Stimulated activated CD4-positive, alpha-beta T cell treated with anti-CD3 and anti-CD28 coated beads, TNF-alpha, amount 100 ng/mL, for 1 hour (primary cell): ENCODE measurements at places on chromosomes 3 and 15.

- DNase-seq = no peak
Measured at GRCh38 chr15:41125931-41126642, 10.0 kb upstream of the INO80 start.

DNA sequence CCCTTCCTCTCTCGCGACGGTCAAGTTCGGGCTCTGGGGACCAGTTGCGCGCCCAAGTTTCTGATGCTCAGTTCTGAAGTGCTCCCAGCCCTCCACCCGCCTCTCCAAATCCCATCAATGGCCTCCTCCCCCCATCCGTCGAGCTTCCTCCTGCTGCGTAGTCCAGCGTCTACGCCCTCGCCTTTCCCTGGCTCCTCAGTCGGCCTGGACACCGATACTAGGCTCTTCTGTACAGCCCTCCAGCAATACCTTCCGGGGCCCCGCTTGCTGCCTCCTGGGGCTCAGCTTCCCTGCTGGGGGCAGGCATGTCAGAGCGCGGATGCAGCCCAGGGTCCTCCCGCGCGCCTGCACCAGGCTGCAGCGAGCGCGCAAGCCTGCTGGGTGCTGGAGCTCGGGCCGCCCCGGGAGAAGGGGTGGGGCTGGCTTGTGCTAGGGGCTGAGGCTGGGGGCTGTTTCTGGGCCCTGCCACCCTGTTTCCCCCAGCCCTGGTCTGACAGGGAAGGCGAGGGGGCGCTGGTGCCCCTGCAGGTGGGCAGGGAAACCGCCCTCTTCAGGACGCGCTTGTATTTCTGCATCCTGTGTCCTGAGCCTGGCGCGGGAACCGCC, 353.3 kb upstream of the SUCLG2 start:
- peak; percentile 23 for DNase-seq

DNA sequence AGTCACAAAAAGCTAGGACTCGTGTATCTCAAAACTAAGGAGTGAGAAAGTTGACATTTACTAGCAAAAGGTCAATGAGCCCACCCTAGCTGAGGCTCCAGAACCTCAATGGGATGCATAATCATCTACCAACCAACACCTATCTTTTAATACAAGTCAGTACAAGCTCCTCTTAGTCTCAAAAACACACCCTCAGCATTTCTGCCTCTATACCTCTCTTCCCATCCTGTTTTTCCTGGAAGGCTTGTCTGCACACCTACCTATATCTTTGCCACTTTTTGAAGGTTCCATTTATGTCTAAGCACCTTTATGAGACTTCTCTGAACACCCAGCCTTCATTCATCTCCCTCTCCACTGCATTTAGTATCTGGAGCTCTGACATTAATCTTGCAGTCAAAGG, 10.0 kb downstream of the WWTR1 start:
- no peak for DNase-seq

DNA sequence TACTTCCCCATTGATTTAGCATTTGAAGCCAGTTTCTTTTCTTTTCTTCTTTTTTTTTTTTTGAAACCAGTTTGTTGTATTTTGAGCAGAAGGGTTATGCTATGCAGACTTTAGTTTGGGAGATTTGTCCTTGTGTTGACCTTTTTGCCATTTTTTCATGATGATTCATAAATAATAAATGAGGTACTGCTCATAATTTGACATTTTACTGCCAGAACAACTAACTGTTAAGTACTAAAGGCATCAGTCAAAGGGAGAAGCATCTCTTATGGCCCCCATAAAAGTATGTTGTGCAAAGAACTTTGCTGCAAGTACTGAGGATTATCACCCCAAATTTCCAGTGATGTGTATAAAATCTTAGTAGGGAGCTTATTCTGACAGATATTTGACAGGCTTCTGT, 1.7 kb upstream of the GPR87 start:
- no peak for DNase-seq

DNA sequence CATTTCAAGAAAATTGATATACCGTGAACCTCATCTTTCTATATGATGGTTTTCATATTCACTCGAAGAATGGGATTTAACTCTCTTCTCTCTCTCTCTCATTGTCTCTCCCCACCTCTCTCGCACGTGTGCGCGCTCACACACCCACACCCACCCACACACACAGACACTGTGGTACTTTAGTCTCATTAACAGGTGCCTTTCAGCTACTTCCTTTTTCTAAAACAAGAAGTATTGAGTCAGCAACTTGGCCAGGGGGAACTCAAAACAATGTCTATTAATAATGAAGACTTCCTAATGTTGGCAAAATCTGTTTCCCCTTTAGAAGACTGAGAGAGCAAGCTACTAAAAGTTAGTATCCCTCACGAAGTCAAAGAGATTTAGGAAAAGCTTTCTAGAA, 150.7 kb downstream of the TMCO5A start:
- no peak for DNase-seq

DNA sequence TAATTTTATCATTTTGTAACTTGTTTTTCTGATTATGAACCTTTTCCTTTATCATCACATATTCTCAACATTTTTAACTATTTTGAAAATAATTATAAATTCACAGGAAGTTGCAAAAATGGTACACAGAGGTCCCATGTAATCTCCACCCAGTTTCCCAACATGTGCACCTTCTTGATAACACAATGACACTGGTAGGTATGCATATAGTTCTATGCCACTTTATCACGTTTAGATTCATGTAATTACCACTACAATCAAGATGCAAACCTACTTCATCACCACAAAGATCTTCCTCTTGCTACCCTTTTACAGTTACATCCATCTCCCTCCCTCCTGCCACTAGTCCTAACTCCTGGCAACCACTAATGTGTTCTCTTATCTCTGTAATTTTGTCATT, 413.9 kb downstream of the SHQ1 start:
- no peak for DNase-seq
